Fibroblast of the conjunctiva (primary cell): ENCODE measurements at places on chromosomes 2 and 18.

- no peak for DNase-seq
These were observed 8.1 kb downstream of the MRPS5 start for GRCh38 chr2:95113464-95113863.

GRCh38 chr2:15704788-15705115 is 113.1 kb downstream of the DDX1 start:
- DNase-seq = no peak

- no peak for DNase-seq
These were observed 75.2 kb upstream of the RMDN2 start for GRCh38 chr2:37849911-37850310.

GRCh38 chr18:35588995-35589394 is 7.5 kb downstream of the GALNT1 start:
- DNase-seq = no peak

- DNase-seq = no peak
These were observed 337.4 kb downstream of the LPIN1 start for GRCh38 chr2:12083713-12084419.

GRCh38 chr2:11891028-11891427 is 144.6 kb downstream of the LPIN1 start:
- DNase-seq = no peak
